ENCODE measurements at places on chromosomes 4 and X.

DNA sequence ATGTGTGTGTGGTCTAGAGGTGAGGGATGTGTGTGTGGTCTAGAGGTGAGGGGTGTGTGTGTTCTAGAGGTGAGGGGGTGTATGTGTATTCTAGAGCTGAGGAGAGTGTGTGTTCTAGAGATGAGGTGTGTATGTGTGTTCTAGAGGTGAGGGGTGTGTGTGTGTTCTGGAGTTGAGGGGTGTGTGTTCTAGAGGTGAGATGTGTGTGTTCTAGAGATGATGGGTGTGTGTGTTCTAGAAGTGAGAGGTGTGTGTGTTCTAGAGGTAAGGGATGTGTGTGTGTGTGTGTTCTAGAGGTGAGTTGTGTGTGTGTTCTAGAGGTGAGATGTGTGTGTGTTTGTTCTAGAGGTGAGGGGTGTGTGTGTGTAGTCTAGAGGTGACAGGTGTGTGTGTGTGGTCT, 1.3 kb downstream of the BST1 start:
- no peak for DNase-seq

DNA sequence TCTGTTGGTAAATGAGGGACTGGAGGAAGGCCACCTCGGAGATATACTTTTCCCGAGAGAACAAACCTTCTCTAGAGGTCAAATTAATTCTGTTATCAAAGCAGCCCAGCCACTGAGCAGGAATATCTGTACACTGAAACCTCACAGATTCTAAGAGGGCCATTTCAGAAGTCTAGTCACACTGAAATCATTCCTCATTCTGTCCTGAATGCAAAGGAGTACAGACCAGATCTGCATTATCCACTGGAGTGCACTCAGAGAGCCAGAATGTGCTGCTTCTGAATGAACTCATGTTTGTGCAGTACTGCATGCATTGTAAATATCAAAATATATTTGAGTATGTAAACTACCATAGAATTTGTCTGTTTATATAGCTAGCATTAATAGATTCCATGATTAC, 278.3 kb upstream of the FSTL5 start:
- DNase-seq, result no peak

GRCh38 chrX:106612393-106612763, 600 bp downstream of the RADX start:
- no peak for DNase-seq

DNA sequence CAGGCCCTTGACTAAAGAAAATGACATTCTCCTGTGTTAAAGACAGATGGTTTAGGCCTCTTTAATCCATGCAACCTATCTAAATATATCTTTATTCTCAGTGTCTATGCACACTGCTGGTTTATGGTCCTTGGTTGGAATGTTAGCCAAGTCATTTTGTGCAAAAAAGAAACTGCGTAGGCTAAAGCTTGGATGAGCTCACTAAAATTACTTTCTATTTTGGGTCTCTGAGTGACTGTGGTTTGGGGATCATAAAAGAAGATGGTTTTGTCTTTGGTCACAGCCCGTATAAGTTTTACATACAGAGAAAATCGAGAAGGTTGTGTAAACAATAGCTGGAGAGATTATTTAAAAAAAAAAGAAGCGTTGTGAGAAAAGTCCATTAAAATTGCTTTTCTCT, 443.6 kb downstream of the UBE2NL start:
- no peak for DNase-seq

GRCh38 chr4:73874386-73874785, 5.2 kb downstream of the CXCL1 start:
- no peak for DNase-seq

DNA sequence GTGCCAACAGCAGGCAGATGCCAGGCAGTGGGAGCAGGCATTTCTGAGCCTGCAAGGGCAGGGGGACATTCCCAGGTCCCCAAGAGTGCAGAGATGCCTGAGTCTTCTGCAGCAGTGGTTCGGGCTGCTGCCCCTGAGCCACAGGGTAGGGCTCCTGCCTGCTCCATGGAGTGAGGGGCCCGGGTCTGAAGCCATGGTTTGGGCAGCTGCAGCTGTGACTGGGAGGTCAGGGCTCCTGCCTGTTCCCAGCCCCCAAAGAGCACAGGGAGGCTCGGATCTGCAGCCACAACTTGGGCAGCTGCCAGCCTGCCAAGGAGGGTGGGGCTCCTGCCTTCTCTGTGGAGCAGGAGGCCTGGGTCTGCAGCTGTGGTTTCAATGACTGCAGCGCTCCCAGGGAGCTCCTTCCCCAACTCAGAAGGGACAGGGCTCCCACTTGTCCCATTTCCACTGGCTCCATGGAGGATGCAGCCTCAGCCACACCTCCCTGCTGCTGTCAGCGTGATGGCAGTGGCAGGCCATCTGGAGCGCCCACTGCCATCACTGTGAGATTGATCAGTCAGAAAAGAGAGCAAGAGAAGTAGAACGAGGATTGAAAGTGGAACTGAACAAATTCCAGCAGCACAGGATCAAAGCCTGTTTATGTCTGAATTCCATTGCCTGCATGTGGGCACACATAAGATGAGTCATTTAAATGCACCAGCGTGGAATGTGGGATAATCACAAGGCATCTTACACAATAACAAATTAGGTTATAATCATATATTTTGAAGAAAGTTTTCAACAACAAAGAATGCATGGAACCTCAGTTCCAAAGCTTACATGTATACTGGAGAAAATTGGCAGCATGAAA, 93.1 kb upstream of the CXorf51A start:
- DNase-seq, result no peak

GRCh38 chr4:123104310-123105025, 182.1 kb upstream of the NUDT6 start:
- DNase-seq, result no peak

DNA sequence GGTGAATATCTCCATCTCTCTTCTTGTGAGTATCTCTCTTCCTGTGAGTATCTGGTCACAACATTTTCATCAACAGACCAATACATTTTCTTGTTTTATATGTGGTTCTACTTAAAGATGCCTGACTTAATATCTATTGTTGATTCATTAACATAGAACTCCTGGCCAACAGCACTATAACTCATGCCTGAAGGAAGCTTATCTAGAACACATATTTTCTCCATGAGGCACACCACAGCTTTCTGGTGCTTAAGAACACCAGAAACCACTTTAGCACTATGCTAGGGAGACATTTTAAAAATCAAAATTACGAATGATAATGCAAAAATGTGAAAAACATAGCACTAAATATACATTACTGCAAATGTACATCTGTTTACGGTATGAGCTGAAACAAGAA, 190.4 kb downstream of the GABRB1 start:
- DNase-seq, result no peak

GRCh38 chr4:744212-744841, 38.7 kb downstream of the PCGF3 start:
- DNase-seq, result no peak

GRCh38 chrX:47623540-47624027, 3.9 kb upstream of the SYN1 start:
- no peak for DNase-seq

- no peak for DNase-seq
Observed at GRCh38 chrX:28133763-28134162, 152.5 kb upstream of the DCAF8L1 start.

DNA sequence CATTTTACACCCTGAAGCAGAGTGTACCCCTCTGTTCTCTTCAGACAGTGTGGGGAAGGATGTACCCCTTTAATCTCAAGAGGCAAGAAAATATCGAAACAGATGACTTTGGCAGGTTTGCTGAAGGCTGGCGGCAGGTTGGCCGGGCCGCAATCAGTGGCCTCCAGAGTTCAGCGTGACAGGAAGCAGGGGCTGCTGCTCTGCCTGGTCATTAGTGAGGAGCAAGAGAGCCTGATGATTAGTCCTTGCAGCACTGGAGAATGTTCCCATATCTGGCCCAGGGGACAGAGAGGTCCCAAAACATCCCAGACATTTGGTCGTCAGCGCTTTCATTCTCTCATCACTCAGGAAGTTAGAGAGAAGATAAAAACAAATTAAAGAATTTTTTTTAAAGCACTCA, 352.8 kb downstream of the SPRY1 start:
- no peak for DNase-seq

DNA sequence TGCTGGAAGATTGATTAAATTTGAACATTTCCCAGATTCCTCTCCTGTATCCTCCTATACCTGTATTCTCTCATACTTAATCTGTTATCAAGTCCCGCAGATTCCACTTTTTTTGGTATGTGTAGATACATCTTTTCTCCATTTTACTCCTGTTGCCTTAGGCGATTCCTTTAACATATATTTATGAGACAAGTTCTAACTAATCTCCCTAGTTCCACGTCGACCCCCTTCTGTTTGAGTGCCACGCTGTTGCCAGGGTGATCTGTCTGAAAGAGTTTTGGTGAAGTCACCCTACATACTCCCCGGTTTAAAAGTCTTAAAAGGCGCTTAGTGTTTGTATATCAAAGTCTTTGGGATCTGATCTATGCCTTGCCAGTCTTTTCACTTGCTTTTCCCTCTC, 2.4 kb downstream of the HNRNPH2 start:
- DNase-seq, result no peak

GRCh38 chrX:70289793-70290770, at the start of the genes KIF4A and PDZD11:
Gene KIF4A (plus strand): TSS chrX:70290104. CDS start chrX:70290459, 355 bp downstream.
Gene PDZD11 (minus strand): TSS chrX:70289927. CDS start chrX:70289341, 586 bp downstream.
- peak; percentile 48 for DNase-seq

GRCh38 chr4:80462621-80463091, 127.1 kb downstream of the CFAP299 start:
- no peak for DNase-seq

DNA sequence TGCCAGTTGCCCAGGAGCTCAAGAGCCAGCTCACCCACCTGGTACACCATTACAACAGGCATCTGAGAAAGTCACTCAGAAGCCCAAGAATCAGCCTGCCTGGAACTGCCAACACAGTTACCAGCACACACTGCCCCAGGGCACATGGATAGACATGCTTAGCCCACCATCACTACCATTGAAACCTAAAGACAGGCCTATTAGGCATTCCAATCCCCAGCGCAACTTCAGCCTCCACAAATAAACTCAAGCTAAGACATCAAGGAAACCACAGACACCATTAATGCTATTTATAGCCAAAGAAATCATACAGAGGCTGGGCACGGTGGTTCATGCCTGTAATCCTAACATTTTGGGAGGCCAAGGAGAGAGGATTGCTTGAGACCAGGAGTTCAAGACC, 42.3 kb downstream of the ATRX start:
- no peak for DNase-seq

DNA sequence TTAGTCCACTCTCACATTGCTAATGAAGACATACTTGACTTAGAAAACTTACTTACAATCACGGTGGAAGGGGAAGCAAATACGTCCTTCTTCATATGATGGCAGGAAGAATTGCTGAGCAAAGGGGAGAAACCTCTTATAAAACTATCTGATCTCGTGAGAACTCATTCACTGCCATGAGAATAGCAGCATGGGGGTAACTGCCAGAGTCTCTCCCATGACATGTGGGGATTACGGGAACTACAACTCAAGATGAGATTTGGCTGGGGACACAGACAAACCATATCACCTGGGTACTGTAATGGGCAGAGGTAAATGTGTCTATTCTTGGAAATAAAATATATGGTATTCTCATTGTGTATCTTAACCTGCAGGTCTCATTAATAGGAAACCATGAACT, 711.6 kb upstream of the GRID2 start:
- DNase-seq, result no peak

DNA sequence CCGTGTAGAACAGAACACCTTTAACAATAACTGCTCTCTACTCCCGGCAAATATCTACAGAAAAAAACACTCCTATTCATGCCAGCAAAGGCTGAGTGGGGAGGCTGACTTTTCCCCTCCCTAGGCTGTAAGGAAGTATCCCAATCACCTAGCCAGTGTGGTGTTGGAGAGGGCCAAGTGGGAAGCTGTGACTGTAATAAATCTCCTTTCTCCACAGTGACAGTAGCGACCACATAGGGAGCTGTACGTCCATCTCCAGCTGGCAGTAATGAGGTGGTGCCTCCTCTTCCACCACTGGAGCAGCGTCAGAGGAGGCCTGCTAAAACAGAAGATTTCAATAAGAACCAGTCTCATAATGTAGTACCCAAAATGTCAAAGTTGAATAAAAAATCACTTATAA, 47.9 kb upstream of the PLAC1 start:
- DNase-seq, result no peak

DNA sequence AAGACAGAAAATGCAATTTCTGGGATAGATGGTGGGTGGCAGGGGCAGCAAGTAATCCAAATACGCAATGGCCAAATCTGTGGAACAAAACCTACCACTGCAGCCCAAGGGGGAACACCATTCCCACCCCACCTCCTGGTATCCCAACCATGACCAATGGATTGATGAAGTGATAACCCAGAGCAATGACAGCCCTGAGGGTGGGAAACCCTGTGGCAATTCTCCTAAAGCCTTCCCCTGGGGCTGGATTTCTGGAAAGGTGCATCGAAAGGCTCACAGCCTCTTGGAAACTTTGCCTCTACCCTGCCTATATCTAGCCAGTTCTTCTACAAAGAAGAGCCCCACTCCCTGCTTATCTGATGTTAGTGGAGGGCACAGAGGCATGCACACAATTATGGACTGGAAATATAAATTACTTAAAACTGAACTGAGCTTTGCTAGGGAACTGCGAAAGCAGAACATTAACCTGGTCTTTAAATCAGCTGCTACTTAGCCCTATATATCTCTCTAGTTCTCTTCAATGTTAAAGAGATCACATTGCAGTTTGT, 59.9 kb upstream of the TXK start:
- no peak for DNase-seq

DNA sequence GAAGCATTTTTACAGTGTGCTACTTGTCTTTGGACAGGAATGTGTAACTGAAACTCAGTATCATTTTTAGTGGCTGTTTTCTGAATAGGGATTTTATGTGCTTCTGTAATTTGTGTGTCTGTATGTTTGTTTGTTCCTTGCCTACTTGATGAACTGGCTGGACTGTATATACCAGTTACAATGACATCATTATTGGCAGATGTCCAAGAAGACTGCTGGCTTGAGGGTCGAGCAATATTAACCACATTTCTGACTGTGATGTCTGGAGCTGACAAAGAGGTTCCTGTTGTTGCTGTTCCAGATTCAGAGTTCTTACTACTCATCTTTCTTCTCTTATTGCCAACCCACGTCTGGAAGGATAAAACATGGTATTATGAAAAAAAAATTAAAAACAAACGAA, 33.0 kb downstream of the HDX start:
- no peak for DNase-seq

DNA sequence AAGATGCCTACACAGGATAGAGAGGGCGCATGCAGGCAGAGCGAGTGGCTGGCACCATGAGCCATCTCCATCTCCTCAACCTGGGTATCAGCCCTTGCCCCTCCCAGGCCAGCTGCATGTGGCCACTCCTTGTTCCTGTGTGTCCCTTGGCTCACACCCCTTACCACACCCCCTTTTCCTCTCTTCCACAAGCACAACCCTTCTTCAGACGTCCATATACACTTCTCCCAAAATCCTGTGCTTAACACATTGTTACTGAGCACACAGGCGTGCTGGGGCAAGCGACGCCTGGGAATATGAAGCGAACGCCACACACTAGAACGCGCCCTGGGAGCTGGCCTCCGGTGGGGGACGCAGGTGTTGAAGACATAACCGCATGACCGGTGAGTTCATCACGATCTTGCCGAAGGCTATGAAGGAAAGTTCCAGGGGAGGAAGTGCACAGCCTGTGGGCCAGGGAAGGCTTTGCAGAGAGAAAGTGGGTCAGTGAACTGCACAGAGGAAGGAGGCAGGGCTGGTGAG, 19.1 kb upstream of the KIAA0232 start:
- no peak for DNase-seq

GRCh38 chrX:72395237-72395636, 89.5 kb upstream of the CITED1 start:
- DNase-seq, result no peak

Data from T-cell (primary cell).